Retina (tissue), 1 donor: ENCODE measurements at places on chromosomes 5 and 9.
A peak's percentile ranks its signal among the peaks of the same experiment; 100 is the strongest.

GRCh38 chr5:136249678-136250266, 56.8 kb upstream of the SMIM32 start:
- peak; percentile 71 for DNase-seq

- no peak for DNase-seq
These were observed 5.1 kb downstream of the LIFR start for GRCh38 chr5:38551030-38552017.

GRCh38 chr9:16825331-16825725, 45.1 kb downstream of the BNC2 start:
- no peak for DNase-seq

DNA sequence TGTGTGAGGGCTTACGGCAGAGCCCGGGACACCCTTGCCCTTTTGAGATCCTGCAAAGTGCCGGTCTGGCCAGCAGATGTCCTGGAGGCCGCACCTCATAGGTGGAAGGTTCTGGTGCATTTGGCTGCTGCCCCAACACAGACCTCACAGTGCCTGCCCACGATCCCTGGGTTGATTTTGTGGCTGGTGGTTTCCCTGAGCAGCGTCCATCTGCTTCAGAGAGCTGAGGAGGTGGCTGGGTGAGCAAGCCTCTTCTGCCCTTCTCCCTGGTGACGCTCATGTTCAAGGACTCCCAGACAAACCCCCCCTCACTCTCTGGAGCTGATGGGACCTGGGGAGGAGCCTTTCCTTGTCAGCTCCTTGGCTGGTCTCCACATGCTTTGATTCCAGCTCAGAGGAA, 18.9 kb downstream of the BNIP1 start:
- DNase-seq = no peak

DNA sequence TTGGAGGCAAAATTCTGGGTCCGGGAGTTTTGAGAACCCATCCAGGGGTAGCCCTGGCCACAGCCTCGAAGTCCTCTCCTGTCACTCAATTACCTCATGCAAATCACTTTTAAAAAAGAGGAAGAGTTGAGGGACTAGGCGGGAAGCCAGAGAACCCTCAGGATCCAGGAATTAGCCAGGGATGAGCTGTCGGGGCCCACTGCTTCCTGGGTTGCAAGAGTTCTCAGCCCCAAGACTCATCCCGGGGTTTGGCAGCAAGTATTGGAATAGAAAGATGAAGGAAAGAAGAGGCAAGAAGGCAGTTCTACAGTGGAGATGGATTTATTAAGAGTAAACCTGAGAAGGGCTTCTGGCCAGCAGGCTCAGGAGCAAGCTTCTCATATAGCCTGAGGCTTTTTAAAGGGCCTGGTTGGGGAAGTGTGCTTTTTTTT, 25.6 kb downstream of the C9orf50 start:
- no peak for DNase-seq

GRCh38 chr5:150489360-150490295, 18.3 kb upstream of the NDST1 start:
- DNase-seq = no peak

DNA sequence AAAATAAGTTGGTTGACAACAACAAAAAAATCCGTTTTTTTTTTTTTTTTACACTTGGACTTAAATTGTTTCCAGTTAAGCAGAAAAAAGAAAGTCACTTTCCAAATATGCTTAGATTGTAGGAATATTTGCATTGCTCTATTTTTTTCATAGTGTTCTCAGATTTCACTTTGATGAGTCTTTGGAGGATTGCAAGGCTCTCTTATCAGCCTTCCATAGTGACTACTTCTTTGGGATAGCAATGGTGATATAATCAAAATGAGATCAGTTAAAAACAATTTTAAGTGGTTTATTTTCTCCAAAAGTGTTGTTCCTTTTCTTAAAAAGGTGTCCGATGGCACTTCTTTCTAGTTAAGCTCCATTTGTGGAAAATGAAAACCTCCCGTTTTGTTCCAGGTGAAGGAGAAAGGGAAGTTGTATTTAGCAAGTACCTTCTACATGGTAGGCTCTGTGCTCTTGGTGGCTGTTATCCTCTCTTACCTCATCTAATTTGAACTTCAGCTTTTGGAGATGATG, 3.9 kb downstream of the RASGRF2 start:
- no peak for DNase-seq
